ENCODE measurements at places on chromosomes 12 and 14.

- DNase-seq: no peak
Observed at GRCh38 chr14:61663312-61663979, 31.9 kb upstream of the HIF1A start.

DNA sequence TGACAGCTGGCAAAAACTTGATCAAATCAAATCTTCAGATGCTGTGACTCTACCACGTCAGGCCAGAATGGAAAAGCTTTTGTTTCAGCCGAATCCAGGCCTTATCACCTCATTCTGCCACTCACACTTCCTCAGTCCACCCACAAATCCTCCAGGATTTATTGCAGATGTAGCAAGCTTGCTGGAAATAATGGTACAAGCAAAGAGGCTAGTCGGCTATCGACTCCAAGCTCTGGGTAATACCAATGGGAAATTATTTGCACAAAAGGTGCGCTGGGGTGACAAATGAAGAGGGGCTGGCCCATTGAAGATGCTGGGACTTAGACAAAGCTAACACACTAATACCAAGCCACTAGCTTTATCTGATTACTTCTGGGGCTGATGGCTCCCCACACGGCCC lies 250.5 kb downstream of the ASCL1 start:
- no peak for DNase-seq

GRCh38 chr14:75018694-75019093 lies 16.0 kb downstream of the EIF2B2 start:
- DNase-seq: no peak

GRCh38 chr12:90163975-90164374 lies 455.3 kb upstream of the ATP2B1 start:
- no peak for DNase-seq

DNA sequence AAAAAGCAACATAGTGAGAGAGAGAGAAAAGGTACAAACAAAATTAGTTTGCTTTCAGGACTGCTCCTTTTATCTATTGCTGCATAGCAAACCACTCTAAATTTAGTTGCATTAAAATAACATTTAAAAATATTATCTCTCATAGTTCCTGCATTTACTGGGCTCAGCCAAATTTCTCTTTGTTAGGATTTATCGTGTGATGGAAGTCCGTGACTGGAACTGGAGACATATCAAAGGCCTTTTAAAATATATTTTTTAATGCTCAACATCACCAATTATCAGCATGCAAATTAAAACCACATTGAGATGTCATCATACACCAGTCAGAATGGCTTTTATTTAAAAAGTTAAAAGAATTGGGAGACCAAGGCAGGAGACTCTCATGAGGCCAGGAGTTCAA lies 107.6 kb upstream of the SYT1 start:
- DNase-seq: no peak

- no peak for DNase-seq
Observed at GRCh38 chr14:103033681-103034096, 23.7 kb downstream of the CDC42BPB start.

- DNase-seq: no peak
Observed at GRCh38 chr12:52895726-52896189, 9.1 kb downstream of the KRT8 start.

DNA sequence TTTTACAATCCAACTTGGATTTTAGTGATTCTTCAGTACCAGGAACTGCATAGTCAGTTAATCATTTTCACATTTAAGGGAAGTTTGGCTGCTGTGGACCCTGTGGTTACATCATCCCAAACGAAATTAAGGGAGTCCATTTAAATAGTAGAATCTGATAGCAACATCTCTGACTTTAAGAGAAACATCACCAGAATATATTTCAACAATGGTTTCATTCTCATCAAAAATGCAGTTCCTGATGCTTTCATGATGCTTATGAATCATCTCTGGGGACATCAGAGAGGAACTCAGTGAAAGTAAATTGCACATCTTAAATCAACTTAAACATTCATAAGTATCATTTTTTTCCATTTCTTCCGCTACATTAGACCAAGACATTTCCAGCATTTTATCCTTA lies 1170.7 kb downstream of the FSCB start:
- no peak for DNase-seq

- DNase-seq: no peak
Observed at GRCh38 chr12:90274407-90274806, 565.8 kb upstream of the ATP2B1 start.

- DNase-seq: no peak
Observed at GRCh38 chr14:52089218-52089617, 20.4 kb upstream of the NID2 start.

- no peak for DNase-seq
Observed at GRCh38 chr12:94817695-94818075, 167.3 kb upstream of the TMCC3 start.

GRCh38 chr12:90858252-90858651 lies 96.7 kb downstream of the CCER1 start:
- no peak for DNase-seq

- DNase-seq: no peak
Observed at GRCh38 chr14:27528328-27528727, 930.5 kb upstream of the NOVA1 start.

DNA sequence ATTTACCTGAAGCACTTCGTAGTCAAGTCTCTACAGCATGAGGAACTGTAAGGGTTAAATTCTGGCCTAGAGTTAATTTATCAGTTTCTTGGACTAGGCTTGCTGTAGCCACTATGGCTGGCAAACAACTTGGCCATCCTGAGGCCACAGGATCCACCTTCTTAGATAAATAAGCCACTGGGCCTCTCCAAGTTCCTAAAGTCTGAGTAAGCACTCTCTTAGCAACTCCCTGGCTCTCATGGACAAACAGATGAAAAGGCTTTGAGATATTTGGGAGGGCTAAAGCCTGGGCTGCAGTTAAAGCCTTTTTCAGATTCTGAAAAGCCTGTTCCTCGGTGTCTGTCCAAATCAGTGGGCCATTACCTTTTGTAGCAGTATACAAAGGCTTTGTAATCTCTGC lies 675.0 kb downstream of the TMEM121 start:
- DNase-seq: no peak

- DNase-seq: no peak
Observed at GRCh38 chr14:61553730-61554641, 141.3 kb upstream of the HIF1A start.

DNA sequence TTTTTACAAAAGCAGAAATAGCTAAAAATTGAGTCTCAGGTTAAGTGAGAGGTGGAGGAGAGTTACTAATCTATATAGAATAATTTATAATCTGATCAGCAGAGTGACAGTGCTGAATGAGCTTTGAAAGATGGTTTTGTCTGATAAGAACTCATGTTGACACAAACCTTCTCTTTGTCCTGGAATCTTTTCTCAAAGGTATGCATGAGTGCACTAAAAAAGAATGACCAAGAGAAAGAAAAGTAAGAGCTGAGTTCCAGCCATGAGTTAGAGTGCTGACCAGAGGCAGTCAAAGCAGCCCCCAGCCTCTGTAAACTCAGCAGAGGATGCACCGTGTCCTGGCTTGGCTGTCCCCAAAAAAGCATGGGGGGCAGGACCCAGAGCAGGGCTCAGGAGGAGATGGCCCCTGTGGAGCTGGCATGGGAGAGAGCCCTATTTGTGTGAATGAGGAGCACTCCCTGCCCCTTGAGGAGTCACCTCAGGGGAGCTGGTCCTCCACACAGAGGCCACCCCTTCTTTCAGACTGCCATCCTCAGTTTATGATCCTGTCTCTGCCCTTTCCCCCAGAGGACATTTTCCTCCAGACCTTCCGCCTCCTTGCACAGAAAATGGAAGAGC lies 129.8 kb downstream of the SEC23A start:
- no peak for DNase-seq

- no peak for DNase-seq
Observed at GRCh38 chr12:15157269-15157671, 63.9 kb downstream of the RERG start.

DNA sequence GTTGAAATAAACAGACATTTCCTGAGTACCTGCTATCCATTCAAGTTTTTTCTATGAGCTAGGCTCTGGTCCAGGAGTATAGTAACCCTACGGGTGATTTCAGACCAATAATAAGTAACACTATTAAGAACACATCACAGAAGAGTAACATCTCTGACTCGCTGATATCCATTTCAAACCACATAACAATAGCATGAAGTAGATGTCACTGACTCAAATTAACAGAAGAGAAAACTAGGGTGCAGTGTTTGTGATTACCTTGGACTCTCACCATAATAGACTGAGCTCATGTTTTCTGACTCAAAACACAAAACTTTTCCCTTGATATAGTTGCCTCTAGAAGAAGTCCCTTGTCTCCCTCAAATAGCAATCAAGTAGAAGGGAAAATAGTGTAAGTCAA lies 423.0 kb downstream of the DIO2 start:
- no peak for DNase-seq

- no peak for DNase-seq
Observed at GRCh38 chr14:104686624-104687517, 2.5 kb upstream of the INF2 start.

DNA sequence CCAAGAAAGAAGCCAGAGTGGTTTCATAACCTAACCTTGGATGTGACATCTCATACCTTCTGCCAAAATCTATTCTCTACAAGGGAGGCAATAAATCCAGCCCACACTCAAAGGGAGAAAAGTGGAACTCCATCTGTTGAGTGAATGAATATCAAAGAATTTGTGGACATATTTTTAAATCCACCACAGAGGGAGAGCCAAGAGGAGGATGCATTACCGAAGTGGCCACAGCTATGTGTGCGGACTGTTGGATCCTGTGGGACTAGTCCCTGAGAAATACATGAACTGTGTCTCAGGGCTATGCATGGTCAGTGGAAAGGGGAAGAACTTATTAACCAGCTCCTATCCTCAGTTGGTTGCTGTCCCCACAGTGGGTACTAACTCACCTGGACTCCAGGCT lies 273.9 kb downstream of the NUAK1 start:
- DNase-seq: no peak

DNA sequence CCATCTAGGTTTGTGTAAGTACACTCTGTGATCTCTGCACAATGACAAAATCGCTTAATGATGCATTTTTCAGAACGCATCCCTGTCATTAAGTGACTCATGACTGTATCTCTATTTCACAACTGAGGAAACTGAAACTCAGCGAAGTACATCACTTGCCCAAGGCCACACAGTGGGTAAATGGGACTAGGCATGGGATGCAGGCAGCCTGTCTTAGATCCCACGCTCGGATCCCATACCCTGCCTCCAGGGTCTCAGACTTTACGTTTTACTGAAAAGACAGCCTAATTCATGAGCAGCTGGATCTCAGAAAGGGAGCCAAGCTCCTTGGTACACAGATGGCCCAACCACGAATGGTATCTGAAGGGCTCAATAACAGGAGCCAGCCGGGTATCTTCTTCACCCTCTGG lies 2.4 kb upstream of the MLEC start:
- DNase-seq: no peak

DNA sequence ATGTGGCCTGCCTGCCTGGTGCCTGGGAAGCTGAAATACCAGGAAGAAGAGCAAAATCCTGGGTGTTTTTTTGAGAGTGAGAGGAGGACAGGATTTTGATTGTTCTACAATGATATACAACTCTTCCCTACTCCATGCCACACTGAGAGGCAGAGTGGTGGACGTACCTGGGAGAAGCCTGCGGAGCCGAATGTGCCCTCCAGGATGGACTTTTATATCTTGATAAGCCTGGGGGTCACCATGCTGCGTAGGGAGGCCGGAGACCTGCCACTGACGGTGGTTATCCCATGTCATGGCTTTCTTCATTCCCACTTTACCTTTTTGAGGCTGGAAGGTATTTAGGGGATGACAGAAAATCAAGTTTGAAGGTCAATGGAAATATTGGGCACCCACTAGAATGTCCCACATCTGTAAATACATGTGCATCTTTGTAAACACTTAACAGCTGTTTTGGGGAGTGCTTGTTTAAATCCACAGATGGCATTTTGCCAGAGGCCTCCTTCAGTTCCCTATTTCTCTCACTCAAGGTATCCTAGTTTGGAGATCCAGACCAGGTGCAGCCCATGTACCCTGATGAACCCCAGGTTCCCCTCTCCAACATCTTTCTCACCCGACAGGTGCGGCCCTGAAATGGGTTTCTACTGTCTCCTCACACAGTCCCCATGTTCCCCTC lies 1.1 kb upstream of the GLT1D1 start:
- no peak for DNase-seq

DNA sequence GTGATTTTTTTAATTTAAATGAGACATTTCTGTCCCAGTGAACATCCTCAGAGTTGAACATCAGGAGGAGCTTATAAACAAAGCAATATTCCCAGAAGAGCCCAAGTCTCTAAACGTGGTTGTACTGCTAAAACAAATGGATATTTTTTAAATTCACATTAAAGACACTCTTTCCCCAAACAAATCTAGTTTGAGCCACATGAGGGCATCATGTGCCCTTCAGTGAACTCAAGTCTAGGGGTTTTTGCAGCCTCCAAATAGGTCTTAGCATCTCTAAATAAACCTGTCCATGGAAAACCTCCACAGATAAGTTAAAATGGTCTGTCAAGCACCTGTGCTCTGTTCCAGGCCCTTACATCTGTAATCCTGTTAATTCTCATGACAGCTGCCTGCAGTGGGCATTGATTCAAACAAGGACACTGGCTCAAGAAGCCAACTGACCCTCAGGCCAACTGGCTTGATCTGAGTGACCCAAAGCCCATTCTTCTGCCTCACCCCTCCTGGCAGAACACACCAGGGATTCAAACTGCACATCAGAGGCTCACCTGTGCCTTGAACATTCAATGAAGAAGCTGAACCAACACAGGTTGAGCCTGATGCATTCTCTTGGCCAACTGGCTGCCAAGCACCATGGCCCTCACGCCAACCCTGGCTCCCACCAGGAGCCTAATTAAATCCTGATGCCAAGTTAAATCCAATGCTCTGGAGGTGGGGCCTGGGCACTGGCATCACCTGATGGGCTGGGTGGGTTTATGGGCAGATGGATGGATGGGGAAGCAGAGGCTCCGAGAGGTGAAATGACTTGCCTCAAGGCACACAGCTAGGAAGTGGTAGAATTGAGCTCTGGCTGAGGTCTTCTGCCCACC lies 8.6 kb downstream of the ISCU start:
- DNase-seq: no peak

GRCh38 chr12:11793921-11794710 lies 144.6 kb downstream of the ETV6 start:
- no peak for DNase-seq

DNA sequence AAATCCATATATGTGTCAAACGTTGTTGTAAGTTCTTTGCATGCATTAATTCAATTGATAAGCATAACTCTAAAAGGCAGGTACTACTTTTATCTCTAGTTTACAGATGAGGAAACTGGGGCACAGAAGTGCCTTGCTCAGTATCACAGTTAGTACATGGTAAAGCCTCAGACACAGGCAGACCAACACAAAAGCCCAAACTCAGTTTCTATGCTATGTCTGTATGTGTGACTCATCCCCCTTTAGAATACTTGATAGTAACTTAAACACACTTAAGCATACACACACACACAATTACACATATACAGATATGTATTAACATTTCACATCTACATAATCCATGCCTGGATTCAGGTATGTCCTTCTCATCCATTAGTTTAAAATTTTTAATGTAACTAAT lies 88.0 kb downstream of the EPS8 start:
- DNase-seq: no peak

- no peak for DNase-seq
Observed at GRCh38 chr14:36967892-36968555, 204.4 kb downstream of the SLC25A21 start.

- no peak for DNase-seq
Observed at GRCh38 chr14:51548187-51548586, 103.5 kb upstream of the FRMD6 start.

- DNase-seq: peak; percentile 86
Observed at GRCh38 chr14:24241829-24242443, 487 bp downstream of the TINF2 start.

All from stimulated activated CD4-positive, alpha-beta T cell treated with anti-CD3 and anti-CD28 coated beads, Interleukin-1b, Interleukin-23, amount 100 ng/mL, for 24 hours (primary cell).